Sigmoid colon (tissue), 7 donors: ENCODE measurements at places on chromosomes 6 and 20. TPM values are rescaled to one million over a fixed set of nuclear protein-coding genes. Genes with fewer than 3 reads are reported as not detected.

DNA sequence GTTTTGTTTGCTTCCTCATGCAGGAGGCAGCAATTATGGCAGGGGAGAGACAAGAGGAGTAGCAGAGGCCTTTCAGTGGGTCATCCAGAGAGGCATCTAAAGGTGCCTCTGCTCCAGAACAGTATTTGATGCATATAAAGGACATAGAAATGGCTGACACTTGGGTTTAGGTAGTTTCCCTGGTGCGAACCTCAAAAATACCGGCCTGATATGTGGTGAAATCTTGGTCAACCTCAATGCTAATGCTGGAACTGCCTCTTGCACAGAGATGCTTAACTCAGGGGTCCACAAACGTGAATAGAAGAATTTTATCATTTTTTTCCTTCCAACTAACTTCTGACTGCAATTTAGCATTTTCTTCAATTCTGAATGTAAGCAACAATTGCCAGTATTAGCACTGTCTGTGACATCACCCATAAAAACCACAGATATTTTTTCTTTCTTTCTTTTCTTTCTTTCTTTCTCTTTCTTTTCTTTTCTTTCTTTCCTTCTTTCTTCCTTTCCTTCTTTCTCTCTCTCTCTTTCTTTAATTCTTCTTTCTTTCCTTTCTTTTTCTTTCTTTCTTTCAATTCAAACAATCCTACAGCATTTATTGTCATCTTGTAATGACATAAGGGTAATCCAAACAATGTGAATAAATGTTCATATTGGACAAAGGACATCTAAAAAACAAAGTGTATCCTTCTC, 180.0 kb upstream of the UST start:
- no peaks in the 10 kb centered on the region for H3K4me1 ChIP-seq
- no peak for DNase-seq
- H3K4me3 ChIP-seq, result no peak overlapping the region
- no peaks in the 10 kb centered on the region for H3K36me3 ChIP-seq
- no peak overlapping the region for H3K27ac ChIP-seq
- H3K27me3 ChIP-seq, result no peaks in the 10 kb centered on the region

DNA sequence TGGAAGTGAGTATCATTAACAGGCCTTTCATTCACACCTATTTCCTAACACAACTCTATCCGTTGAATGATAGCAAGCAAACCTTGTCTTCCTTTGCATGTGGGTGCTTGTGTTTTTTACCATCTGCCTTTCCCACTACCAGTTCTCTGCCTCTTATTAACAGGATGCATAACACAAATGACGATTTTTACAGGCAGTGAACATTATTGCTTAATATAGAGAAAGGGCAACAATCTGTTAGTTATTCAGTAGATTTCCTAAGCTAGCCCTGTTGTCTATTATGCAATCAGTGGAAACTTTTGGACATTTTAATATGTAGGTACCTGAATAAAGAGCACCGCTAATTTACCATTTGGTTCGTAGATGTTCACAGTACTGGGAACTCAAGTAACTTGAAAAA, 348.8 kb upstream of the PLCB4 start:
- peaks cover 16% of the 10 kb centered on the region for H3K4me1 ChIP-seq
- peaks cover 5% of the 10 kb centered on the region for H3K36me3 ChIP-seq
- H3K27me3 ChIP-seq, result no peaks in the 10 kb centered on the region
- no peak for DNase-seq

The XKR7 gene
- not detected for total RNA-seq

The GTSF1L gene
- total RNA-seq, result not detected

The CAP2 gene
- total RNA-seq, result 57.6 TPM

- no peak overlapping the region for H3K4me3 ChIP-seq
- H3K27me3 ChIP-seq, result no peaks in the 10 kb centered on the region
- peaks cover 9% of the 10 kb centered on the region for H3K4me1 ChIP-seq
- DNase-seq, result no peak
- peaks cover 48% of the 10 kb centered on the region for H3K36me3 ChIP-seq
Measured at GRCh38 chr20:47664744-47665143, 120.5 kb downstream of the SULF2 start.

The ISM1 gene
- total RNA-seq, result 3.0 TPM
